Parietal lobe (tissue), 2 donors: ENCODE measurements at places on chromosomes 2 and 18. TPM values are rescaled to one million over a fixed set of nuclear protein-coding genes. Genes with fewer than 3 reads are reported as not detected.

The STARD7 gene
- 183 TPM for total RNA-seq

The UGT1A7 gene
- not detected for total RNA-seq

The SEMA4C gene
- 56.3 TPM for total RNA-seq

The RGPD6 gene
- total RNA-seq, result 158 TPM

The IL36RN gene
- not detected for total RNA-seq

The SNTG2 gene
- total RNA-seq, result 8.5 TPM

The NEDD4L gene
- 434 TPM for total RNA-seq

The UGT1A6 gene
- not detected for total RNA-seq

The CBLN2 gene
- total RNA-seq, result 43.8 TPM

The UGT1A1 gene
- not detected for total RNA-seq

The CIB4 gene
- total RNA-seq, result not detected

The CLEC4F gene
- not detected for total RNA-seq

The TXNDC2 gene
- not detected for total RNA-seq

The CNGA3 gene
- 6.3 TPM for total RNA-seq

The PDE6D gene
- 45.4 TPM for total RNA-seq

The DUSP19 gene
- 9.7 TPM for total RNA-seq

The PCARE gene
- not detected for total RNA-seq

The PJVK gene
- total RNA-seq, result 11.0 TPM

The CPLX4 gene
- not detected for total RNA-seq

The CPO gene
- total RNA-seq, result not detected

The AFG3L2 gene
- total RNA-seq, result 41.6 TPM

The UGT1A10 gene
- total RNA-seq, result not detected

The CFC1 gene
- not detected for total RNA-seq

The KCMF1 gene
- total RNA-seq, result 23.5 TPM

The SETBP1 gene
- 146 TPM for total RNA-seq

The ALK gene
- 2.5 TPM for total RNA-seq

The SANBR gene
- total RNA-seq, result 98.6 TPM

The IFT172 gene
- 70.7 TPM for total RNA-seq

The ALLC gene
- not detected for total RNA-seq

The ADRA2B gene
- not detected for total RNA-seq

The CNTNAP5 gene
- 65.1 TPM for total RNA-seq

The ITGB1BP1 gene
- 73.6 TPM for total RNA-seq

The MAP2 gene
- 1,096 TPM for total RNA-seq

The B3GNT7 gene
- total RNA-seq, result 1.3 TPM

The SAG gene
- total RNA-seq, result 0.63 TPM

The ANO7 gene
- total RNA-seq, result 0.63 TPM

The LBH gene
- 61.7 TPM for total RNA-seq

The CYP26B1 gene
- 3.4 TPM for total RNA-seq
